Right renal pelvis (tissue), 4 donors: ENCODE measurements at places on chromosomes 7 and 10. TPM values are rescaled to one million over a fixed set of nuclear protein-coding genes. Genes with fewer than 3 reads are reported as not detected.

SYT15B gene
- polyA plus RNA-seq: 2.2 TPM

UNC5B gene
- 54.5 TPM for polyA plus RNA-seq

ASAH2 gene
- polyA plus RNA-seq: 2.6 TPM

GRCh38 chr7:27181795-27182275, 3.2 kb downstream of the HOXA11 start:
- no peak for DNase-seq

- DNase-seq: no peak
Observed at GRCh38 chr7:28347475-28348318, 64.6 kb upstream of the CREB5 start.

DNA sequence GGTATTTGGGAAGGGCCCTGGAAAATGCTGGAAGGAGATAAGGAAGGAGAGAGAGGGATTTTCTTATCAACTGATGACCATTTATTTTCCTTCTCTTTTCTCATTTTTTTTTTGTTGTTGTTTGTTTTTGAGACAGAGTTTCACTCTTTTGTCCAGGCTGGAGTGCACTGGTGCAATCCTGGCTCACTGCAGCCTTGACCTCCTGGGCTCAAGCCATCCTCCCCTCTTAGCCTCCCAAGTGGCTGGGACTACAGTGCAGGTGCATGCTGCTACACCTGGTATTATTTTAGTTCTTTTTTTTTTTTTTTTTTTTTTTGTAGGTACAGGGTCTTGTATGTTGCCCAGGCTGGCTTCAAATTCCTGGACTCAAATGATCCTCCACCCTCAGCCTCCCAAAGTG, 52.2 kb downstream of the HIP1 start:
- no peak for DNase-seq

DNA sequence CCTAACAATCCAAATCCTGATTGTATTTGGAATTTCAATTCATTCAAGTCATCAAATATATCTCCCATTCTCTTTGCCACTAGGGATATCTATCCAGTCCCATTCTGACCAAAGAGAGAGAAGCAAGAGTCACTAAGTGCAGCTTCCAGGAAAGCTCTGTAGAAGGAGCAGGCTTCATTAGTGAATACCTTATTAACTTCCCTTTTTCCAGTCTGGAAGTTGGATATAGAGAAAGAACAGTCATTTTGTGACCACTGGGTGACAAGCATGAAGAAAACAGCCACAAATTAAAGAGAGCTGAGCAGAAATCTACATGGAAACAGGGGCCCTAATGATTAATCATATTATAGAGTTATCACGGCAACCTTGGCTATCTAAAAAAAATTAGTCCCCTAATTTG, 190.7 kb upstream of the ADO start:
- DNase-seq: no peak

- DNase-seq: no peak
Observed at GRCh38 chr7:128055637-128056036, 24.4 kb upstream of the LRRC4 start.

- DNase-seq: peak; percentile 16
Observed at GRCh38 chr7:135508883-135509588, 866 bp downstream of the CNOT4 start.

DNA sequence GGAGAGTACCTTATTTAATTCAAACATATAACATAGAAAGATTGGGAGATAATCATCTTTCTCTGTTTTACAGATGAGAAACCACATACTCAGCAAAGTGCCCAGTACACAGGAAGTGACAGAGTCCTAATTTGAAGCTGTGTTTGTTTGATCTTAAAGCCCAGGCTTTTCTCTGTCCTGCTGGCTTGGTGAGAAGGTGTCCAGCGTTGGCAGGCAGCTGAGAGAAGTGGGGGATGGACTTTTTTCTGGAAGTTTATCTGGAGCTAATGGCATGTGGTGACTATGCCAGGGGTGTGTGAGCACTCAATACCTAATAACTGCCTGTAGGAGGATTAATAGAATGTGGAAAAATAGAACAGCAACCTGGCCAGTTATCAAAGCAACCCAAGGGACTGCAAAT, 60.8 kb downstream of the NPSR1 start:
- no peak for DNase-seq

DNA sequence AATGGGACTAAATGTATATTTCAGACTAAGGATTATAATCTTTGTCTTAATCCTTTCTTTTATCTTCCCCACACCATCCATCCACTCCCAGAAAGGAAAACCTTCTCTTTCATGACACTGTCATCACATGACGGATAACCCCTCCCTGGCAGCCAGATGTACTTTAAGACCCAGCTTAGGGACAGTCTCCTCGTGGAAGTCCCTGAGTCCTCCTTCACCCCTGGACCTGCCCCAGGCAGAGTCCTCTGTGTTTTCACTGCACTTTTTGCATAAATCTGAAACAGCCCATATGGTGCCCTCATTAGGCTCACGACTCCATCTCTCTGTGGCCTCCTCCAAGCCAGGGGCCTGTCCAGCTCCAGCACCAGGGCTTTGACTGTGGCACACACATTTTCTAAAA, 16.0 kb downstream of the NRAP start:
- no peak for DNase-seq

DNA sequence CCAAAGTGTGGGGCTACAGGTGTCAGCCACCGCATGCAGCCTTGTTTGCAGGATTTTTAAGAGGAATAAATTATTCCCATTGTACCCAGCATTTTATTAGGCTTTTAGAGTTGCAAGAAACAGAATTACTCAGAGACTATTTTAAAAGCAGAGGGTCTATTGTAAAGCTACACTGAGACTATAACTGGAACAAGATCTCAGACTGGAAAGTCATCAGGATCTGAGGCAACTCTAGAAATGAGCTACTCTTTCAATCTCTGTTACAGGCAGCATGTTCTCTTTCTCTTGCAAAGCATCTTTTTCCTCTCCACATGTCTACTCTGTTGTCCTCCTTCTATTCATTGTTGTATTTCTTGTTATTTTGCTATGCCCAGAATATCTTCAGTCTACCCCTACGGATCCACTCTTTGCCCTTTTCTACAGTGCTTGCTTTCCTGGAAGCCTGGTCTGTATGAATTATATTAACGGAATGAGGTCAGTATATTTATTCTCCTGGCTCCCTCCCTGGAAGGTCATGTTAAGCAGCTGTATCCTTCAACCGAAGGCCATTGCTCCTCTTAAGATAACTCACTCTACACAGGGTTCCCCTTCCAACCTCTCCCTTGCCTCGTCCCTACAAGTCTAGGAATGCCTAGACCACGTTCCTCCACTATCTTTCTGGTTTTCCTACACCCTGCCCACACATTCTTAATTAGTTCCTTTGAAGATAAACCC, 27.7 kb upstream of the MICU1 start:
- DNase-seq: no peak

GRCh38 chr10:69639291-69640195, 9.5 kb downstream of the FAM241B start:
- DNase-seq: peak; percentile 61

DNA sequence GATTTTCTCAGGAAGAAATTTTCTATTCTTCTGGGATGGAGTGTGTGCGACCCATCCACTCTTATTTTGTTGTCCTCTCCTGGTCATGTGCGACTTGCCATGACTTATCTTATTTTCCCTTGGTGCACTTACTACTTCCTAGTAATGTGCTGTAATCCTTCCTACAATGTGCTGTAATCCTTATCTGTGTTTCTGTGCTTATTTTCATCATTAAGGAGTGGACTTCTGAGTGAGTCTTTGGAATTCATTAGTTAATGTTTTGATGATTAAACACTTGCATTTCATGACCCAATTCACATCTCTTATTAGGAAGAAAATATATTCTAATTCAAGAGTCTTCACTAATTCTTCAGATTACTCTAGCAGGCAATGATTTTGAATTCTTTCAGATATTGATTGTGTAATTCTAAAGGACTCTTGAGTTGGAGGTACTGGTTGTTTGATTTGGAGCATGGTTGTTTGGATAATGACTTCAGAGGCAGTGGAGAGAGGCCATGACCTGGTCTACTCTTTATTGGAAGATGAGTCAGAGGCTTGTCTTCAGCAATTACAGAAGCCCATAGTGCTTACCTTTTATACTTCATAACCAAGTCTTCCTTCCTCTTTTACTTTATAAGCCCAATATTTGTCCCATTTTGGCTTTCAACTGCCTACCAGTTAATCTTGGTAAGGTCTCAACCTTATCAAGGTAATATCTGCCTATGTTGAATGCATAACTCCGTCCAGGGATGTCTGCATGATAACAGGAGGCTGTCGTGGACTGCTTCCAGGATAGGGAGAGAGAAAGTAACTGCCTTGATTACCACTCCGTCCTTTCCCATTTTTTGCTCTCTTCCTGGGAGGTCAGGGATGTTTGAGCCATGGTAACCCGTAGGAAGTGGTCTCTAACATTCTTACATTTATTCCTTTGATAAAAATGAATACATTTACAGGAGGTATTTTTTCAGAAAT, 278.3 kb upstream of the SP8 start:
- no peak for DNase-seq

- no peak for DNase-seq
Observed at GRCh38 chr7:148419856-148420832, 170.4 kb upstream of the C7orf33 start.

- DNase-seq: no peak
Observed at GRCh38 chr10:4776234-4776638, 49.8 kb upstream of the AKR1E2 start.
